ENCODE measurements at places on chromosomes 4 and X.

- DNase-seq: no peak
Observed at GRCh38 chr4:140311257-140311835, 62.1 kb upstream of the SCOC start.

- no peak for DNase-seq
Observed at GRCh38 chr4:123843137-123843536, 446.5 kb downstream of the SPRY1 start.

DNA sequence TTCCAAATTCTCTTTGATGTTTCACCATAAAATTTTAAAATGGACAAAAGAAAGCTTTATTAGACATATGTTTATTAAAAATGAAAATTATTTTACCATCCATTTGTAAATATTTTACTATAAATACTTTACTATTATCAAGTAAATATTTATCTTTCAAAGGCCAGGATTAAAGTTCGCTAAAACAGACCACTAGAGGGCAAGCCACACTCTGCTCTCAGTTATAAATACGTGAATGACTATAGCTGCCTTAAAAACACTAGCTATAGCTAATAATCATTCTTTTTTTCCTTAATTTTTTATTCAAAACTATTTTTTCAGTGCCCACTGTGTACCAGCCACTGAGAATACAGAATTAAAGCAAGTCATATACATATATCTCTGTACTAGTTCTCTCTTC is 38.6 kb downstream of the UNC5C start:
- no peak for DNase-seq

GRCh38 chr4:140688711-140689598 is 67.2 kb downstream of the TBC1D9 start:
- DNase-seq: no peak

DNA sequence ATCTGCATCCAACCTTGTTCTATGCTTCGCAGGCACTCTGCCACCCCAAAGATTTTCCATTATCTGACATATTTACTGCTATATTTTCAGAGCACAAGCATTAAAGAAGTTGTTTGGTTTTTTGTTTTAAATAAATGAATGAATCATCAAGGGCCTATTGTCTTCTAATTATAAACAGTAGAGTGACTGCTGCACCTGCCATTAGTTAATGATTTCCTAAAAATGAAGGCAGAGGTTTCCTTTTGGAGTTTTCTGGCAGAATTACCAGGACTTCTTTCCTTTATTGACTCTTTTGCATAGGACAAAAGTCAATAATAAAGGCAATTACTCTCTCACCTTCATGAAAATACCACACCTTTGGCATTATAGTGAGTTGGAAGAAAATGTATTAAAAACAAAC is 238.1 kb downstream of the INPP4B start:
- DNase-seq: no peak

DNA sequence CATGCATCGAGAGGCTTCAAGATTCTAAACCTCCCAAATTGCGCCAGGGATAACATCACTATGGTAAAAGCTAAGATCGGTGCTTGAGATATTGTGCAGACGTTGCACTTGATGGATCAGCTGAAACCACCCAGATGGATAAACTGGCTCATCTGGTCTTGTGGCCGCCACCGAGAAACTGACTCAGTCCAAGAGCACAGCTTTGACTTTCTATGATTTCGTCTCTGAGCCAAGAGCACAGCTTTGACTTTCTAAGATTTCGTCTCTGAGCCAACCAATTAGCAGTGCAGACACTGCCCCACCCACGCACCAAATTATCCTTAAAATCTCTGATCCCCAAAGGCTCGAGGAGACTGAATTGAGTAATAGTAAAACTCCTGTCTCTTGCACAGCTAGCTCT is 687.2 kb downstream of the FAM133A start:
- no peak for DNase-seq

DNA sequence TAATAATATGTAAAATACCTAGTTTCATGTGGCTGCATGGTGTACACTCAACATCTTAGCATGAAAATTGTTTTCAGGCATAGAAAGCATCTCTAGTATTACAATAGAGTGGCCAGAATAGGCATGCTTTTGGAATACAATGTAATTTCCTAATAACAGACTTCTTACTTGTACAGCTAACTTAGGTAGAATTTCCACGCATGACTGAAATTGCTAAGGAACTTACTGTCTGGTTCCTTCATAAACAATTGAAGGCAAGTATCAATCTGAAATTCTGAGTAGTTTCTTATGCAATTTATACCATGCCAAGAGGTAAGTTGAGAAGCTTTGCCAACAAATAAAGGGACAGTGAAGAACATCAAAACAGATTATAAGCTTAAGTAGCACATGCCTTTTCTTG is 26.7 kb downstream of the SULT1E1 start:
- DNase-seq: no peak

GRCh38 chr4:186727977-186728519 is 4.4 kb upstream of the FAT1 start:
- DNase-seq: no peak

DNA sequence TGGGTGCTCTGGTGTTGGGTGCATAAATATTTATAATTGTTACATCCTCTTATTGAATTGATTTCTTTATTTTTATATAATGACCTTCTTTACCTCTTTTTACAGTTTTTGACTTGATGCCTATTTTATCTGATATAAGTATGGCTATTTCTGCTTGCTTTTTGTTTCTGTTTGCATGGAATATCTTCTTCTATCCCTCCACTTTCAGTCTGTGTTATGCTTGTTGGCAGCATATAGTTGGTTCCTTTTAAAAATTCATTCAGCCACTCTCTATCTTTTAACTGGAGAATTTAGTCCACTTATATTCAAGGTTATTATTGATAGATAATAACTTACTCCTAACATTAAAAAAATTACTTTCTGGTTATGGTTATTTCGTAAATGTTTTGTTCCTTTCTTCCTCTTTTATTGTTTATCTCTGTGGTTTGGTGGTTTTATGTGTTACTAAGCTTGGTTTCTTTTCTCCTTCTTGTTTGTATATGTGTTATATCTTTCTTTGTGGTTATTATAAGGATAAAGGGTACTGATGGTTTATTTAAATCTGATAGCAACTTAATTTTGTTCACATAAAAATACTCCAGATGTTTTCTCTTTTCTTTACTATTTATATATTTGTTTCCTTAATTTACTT is 69.5 kb downstream of the IL15 start:
- no peak for DNase-seq

DNA sequence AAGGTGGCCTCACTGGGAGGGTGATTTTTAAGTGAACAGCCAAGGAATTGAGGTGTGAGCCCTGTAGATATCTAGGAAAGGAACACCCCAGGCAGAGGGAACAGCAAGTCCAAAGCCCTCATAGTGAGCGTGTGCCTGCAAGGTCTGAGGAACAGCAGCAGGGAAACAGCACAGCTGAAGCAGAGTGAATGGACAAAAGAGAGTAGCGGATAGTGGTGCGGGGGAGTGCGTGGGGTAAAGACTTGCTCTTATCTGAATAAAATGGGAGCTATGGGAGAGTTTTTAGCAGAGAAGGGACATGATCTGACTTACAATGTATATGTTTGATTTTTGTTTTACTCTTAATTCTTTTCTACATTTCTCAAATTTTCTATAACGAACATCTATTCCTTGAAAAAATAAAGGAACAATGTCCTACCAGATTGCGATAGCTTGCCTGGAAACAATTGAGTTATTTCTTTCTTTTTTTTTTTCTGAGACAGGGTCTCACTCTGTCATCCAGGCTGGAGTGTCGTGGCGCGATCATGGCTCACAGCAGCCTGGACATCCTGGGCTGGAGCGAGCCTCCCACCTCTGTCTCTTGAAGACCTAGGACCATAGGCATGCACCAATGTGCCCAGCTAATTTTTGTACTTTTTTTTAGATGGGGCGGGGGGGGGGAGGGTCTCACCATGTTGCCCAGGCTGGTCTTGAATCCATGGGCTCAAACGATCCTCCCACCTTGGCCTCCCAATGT is 19.5 kb upstream of the HADH start:
- no peak for DNase-seq

DNA sequence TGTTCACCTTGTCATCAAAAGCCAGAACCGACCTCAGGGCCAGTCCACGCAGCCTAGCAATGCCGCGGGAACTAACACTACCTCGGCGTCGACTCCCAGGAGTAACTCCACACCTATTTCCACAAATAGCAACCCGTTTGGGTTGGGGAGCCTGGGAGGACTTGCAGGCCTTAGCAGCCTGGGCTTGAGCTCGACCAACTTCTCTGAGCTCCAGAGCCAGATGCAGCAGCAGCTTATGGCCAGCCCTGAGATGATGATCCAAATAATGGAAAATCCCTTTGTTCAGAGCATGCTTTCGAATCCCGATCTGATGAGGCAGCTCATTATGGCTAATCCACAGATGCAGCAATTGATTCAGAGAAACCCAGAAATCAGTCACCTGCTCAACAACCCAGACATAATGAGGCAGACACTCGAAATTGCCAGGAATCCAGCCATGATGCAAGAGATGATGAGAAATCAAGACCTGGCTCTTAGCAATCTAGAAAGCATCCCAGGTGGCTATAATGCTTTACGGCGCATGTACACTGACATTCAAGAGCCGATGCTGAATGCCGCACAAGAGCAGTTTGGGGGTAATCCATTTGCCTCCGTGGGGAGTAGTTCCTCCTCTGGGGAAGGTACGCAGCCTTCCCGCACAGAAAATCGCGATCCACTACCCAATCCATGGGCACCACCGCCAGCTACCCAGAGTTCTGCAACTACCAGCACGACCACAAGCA is 898 bp downstream of the UBQLN2 start:
- DNase-seq: peak; percentile 11

- no peak for DNase-seq
Observed at GRCh38 chr4:183352546-183352945, 30.3 kb upstream of the CLDN24 start.

- DNase-seq: no peak
Observed at GRCh38 chr4:22551550-22551949, 35.7 kb upstream of the ADGRA3 start.

- DNase-seq: no peak
Observed at GRCh38 chr4:98485816-98486345, 172.5 kb downstream of the TSPAN5 start.

DNA sequence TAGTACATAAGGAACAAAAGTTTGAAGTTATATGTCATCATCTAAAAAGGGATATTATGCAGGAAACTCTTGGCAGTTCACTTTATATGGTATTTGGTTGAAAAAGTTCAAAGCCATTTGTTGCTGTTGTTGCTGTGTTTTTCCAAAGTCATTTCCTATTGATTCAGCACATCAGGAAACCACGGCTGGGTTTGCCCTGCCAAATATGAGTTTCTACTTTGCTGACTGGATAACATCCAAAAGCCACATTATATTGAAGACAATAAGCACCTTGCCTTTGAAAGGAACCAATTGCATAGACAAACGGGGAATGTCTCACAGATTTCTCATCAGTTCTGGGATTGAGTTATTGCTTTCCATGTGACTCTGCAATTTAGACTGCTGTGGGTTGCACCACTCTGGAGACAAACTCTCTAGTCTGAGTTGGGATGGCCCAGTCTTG is 206.1 kb downstream of the SLC39A8 start:
- no peak for DNase-seq
